ENCODE measurements at places on chromosomes 7 and 10.
A peak's percentile ranks its signal among the peaks of the same experiment; 100 is the strongest.

DNA sequence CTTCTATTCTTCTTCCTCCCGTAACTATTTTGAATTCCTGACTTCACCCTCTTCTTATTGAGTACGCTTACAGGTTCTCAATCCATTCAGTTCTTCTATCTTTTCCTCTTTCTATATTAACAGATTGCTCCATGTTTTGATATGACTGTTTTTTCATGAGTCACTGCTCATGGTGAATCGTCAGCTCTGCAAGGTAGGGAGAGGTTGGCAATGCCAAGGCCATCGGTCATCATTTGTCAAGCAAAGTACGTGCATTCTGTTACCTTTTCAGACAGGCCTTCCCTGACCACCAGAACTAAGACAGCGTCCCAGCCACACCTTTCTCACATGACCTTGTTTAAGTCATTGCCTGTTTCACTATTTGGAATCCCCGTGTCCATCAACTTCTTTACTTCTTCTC is 1001.9 kb upstream of the SORCS1 start:
- DNase-seq = no peak

DNA sequence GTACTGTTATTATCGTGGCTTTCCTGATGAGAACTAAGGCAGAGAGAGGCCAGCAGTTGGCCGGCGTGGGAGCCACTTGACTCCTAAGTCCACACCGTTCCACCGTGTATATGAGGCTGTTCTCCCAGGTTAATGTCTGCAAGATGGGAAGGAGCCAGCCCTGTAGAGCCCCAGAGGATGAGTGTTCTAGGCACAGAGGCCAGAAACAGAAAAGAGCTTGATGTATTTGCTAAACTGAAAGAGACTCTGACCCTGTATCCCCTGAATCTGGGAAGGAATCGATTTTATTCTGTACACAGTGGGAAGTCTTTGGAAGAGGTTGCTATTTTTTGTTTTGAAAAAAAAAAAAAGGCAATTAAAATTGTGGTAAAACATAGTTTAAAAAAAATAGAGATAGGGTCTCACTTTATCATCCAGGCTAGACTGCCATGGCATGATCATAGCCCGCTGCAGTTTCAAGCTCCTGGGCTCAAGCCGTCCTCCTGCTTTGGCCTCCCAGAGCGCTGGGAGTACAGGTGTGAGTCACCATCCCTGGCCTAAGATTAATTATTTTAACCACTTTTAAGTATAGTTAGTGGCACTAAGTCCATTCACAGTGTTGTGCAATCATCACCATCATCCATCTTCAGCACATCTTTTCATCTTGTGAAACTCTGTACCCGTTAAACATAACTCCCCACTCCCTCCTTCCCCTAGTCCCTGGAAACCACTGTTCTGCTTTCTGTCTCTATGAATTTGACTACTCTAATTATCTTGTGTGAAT is 348.8 kb downstream of the SDK1 start:
- no peak for DNase-seq

- no peak for DNase-seq
These were observed 11.0 kb upstream of the INSIG1 start for GRCh38 chr7:155286686-155287085.

GRCh38 chr10:106278383-106278782 is 886.1 kb downstream of the SORCS1 start:
- peak; percentile 11 for DNase-seq

DNA sequence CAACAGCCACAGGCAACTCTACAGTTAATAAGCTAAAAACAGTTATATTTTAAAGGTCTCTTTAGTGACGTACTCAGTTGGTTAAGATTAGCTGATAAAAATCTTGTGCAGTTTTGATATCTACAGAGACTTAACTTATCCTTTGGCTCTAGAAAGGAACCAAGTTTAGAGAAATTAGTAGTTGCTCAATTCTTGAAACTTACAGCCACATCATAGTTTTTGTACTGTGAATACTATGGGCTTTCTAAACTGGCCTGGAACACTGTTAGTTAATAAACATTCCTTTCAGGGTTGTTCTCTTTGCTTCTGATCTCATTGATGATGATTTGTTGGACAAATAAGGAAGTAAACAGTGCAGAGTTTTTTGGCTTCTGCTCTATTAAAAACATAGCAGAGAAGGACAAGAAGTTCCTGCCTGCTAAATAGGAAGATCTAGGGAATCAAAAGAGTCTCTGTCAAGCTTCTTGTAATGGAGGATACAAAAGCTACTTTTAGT is 73.1 kb downstream of the MKLN1 start:
- peak; percentile 20 for DNase-seq

- peak; percentile 10 for DNase-seq
These were observed 14.6 kb downstream of the LRRC17 start for GRCh38 chr7:102927312-102927933.
